ENCODE measurements at places on chromosomes 6 and 20.

DNA sequence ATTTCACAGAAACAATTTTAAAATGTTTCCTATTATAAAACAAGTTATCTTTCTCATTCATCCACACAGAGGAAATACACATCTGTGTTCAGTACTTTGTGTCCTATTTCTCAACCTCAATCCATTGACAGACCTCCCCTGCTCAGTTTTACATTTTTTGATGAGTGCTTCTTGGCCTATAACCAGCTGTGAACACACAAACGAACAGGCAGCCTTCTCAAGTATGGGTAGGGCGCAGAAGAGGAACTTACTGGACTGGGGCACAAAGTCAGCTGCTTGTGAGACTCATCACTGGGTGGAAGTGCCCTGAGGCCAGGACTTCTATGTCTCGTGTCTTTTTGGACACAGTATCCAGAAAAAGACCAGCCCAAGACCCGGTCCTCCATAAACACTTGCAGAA, 2.8 kb downstream of the RPS6KA2 start:
- no peak for DNase-seq

- DNase-seq, result no peak
Observed at GRCh38 chr6:2378046-2378657, 132.7 kb upstream of the GMDS start.

DNA sequence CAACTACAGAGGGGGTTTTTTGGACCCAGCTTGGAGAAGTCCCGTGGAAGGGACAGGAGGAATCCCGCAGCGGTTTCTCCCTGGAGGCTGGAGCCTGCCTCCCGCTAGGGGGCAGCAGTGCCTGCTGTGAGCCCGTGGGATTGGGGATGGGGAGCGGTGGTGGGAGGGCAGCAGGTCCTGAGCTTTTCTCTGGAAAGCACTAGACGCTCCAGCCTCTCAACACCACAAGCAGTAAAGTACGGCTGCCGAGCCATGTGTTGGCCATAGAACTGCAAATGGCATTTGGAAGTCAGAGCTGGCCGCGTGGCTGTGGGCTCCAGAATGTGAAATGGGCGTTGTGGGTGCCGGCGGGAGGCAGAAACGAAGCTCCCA, 47.8 kb downstream of the GMPR start:
- no peak for DNase-seq

DNA sequence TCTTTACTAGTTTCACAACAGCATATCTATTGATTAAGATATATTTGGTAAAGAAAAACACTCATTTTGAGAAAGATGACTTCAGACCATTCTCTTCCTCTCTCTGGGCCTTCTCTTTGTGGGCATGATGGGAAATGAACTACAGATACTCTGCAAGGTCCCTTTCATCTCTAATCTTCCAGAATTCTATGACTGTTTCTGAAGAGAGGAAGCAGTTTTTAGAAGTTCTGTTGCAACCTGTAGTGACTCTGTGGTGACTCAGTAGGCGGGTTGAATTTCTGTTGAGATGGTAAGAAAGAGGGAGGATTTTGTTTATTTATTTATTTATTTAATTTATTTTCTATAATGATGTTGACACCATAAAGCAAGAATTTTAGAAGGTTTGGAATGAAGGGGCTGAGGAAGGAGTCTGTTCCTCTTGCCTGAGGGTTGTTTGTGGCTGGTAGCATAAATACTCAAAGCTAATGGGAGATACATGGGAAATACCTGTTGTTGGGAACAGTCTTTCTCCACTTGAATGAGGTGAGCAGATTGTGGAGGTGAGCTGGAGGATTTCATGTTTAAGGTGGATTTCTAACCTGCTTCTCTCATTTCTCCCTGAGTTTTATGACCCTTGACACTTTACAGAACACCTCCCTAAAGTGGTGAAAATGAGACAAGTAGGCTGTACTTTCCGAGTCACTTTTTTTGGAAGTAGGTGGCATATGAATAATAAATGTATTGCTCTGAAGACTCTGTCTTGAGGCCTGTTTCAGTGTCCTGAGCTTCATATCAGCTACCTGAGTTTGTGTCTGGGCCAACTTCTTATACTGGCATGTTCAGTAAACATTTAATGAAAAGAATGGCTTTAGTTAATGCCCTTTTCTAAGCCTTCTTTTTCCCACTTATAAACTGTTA, 15.0 kb downstream of the ACSS2 start:
- DNase-seq, result no peak

- no peak for DNase-seq
Observed at GRCh38 chr20:49468412-49468811, 14.1 kb downstream of the KCNB1 start.

Measured in NCI-H1092 treated with DMSO at 0.1 percent for 48 hours (cell line).